ENCODE measurements at places on chromosomes 5 and 9.

- no peak for DNase-seq
Observed at GRCh38 chr9:90098408-90098807, 493.6 kb downstream of the GADD45G start.

DNA sequence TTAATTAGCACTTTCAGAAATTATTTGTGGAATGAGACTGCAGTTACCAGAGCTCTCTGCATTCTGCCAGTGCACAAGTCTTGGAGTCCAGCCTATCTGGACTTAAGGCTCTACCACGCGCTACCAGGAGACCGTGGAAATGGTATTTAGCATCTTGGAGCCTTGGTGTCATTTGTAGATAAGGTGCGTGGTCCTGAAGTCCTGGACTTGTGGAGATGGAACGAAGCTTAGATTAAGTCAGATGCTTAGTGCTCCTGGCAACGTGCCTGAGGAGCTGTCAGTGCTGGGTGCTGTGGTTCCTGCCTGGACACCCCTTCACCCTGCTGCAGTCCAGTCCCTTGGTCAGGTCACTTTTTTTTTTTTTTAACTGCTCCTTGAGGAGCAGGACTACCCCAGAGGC, 59.7 kb downstream of the RCL1 start:
- DNase-seq: no peak

DNA sequence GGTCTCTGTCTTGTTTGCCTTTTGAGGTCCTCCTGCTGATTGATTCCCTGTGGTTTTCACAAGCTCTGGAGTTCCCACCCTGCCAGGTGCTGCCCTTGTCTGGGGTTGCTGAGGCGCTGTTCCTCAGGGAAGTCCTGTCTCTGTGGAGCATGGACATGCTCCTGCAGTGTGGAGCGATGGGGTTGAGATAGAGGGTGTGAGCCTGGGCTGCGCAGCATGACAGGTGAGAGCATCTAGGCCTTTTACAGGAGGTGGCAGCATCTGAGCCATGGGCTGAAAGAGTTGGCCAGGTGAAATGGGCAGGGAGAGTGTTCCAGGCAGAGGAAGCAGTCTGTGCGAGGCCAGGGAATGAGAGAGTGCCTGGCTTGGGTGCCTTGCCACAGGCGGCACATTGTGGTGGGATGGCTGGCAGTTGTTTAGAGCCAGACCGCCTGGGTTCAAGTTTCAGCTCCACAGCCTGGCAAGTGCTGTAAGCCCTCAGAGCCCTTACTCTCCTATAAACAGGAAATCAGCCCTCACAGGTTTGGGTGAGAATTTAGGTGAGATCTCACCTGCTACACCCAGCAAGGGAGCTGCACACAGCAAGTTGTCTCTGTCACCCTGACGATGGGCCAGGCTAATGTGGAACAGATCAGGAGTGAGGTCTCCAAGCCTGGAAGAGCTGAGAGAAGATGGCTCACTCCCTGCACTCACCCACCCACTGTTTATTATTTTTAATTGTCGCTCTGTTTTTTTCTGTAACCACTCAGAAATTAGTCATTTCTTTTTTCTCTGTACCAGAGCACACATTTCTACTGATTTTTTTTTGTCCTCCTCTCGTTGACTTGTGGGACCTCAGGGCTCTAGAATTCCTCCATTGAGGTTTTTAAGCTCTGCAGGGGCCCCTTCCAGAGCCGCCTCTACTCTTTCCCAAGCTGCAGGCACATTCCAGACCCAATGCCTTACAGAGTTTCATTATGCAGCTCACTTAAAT, 19.6 kb downstream of the TCOF1 start:
- DNase-seq: no peak

DNA sequence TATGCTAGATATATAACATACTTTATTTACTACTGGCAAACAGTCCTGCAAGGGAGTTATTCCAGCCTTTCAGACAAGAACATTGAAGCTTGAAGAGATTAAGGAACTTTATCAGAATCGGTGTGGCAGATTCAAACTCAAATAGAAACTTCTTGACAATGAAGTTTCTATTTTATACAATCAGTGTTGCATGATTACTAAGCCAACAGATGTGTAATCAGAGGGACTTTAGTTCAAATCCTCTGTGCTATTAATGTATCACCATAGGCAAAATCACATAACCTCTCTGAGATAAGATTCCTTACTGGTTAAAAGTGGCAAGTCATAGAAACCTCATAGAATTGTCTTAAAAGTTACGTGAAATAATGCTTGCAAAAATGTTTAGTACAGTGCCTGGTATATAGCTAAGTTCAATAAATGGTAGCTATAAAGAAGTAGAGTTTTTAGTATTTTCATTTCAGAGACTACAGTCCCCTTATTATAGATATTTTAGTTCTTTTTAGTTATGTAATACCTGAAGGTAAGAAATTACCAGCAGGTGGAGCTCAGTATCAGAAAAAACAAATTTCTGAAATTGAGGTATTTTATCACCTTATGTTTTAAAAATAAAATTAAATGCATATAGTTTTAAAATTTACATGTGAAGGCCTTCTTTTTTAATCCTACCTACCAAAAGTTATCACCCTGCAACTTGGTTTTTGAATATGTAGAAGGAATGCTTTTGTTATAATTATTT, 172.1 kb downstream of the FER start:
- DNase-seq: peak; percentile 24

- DNase-seq: no peak
Observed at GRCh38 chr9:6471231-6471850, 58.3 kb downstream of the UHRF2 start.

DNA sequence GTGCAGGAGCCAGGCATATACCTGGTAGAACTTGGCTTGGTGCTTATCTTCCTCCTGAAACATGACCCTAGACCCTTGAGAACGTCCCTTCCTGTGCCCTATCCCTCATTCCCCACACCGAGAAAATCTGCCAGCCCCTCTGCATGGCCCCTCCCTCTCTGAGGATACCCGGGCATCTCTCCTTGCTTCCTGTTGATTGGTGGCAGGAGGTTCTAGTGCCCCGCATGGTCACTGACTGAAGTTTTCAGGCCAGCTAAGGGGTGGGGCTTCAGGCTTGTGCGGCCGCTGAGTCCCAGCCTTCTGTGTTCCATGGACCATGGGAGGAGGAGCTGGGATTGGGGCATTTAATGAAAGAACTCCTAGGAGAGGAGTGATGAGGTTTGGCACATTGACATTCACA, 22.8 kb downstream of the IGIP start:
- DNase-seq: no peak

DNA sequence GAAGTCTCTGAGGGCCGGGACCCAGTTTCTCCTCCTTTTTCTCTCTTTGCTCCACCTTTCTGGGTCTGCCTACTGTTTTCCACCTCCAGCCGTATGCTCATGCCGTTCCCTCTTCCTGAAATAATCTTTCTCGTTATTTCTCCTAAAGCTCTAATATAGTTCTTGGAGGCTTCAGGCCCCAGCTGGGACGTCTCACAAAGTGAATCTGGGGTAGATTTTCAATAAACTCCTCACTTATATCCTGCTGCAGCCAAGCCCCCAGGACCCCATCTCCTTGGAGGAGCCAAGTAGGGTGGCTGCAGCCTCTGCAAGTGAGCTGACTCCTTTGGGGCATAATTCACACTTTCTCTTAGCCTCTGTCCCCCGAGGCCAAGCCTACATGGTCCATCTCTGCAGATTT, 14.2 kb upstream of the CRB2 start:
- no peak for DNase-seq

DNA sequence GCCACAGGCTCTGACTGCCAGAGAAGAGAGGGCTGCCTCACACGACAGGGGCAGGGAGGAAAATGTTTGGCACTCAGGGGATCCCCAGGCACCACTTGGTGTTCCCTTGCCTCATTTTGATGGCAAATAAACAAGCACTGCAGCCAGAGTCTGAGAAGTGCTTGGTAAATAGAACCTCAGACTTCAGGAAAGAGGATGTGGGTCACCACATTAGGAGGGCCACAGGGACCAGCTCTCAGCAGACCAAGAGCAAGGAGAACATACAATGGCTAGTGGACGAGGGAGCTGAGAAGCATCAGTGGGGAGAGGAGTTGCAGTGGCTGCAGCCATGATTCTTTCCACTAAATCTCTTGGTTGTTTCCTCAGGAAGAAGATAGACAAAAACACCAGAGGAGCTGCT, 413.9 kb downstream of the GADD45G start:
- no peak for DNase-seq

- peak; percentile 13 for DNase-seq
Observed at GRCh38 chr5:80711938-80712337, 57.2 kb upstream of the DHFR start.

- no peak for DNase-seq
Observed at GRCh38 chr9:115507148-115507547, 389.2 kb upstream of the TNC start.

GRCh38 chr5:41870627-41871048, 413 bp upstream of the OXCT1 start:
- DNase-seq: no peak

- DNase-seq: no peak
Observed at GRCh38 chr9:37974506-37975173, 70.7 kb upstream of the SLC25A51 start.

GRCh38 chr9:75087289-75087823, 599 bp downstream of the NMRK1 start:
- DNase-seq: peak; percentile 24

DNA sequence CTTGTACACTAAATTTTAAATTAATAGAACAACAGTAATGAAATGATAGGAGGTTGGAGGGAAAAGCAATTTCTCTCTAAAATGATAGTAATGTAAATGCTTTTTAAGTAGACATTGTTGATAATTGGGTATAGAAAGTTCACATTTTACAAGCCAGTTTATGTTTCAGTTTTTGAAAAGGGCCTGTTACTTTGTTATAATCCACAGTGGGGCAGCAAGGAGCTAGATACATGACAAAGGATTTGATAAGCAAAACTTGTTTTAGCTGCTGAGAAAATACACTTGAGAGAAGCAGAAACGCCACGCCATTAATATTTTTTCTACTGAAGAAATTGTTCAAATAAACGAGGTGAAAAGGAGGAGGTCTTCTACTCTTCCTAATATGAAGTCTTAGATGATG, 30.2 kb downstream of the SREK1 start:
- DNase-seq: peak; percentile 65

- peak; percentile 23 for DNase-seq
Observed at GRCh38 chr5:77210964-77211690, 647 bp downstream of the PDE8B start.

DNA sequence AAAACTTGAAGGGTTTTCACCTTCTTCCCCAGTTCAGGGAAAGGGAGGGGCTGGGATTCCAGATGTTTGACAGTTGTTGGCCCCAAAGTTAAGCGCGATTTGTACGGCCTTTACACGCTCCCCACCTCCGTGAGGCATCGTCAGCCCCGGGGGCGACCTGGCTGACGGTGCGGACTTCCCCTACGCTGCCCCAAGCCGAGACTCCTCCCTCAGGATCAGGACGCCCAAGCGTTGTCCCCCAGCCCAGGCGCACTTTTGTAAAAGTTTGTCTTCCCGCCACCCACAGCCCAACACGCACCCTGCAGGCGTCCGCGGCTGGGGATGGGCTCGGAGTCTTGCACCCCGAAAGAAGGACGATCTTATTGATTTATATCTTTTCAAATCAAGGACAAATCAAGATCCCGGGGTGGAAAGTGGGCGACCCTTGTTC, 713 bp downstream of the MOB3B start:
- DNase-seq: no peak

GRCh38 chr5:124665625-124666024, 80.8 kb downstream of the ZNF608 start:
- no peak for DNase-seq

DNA sequence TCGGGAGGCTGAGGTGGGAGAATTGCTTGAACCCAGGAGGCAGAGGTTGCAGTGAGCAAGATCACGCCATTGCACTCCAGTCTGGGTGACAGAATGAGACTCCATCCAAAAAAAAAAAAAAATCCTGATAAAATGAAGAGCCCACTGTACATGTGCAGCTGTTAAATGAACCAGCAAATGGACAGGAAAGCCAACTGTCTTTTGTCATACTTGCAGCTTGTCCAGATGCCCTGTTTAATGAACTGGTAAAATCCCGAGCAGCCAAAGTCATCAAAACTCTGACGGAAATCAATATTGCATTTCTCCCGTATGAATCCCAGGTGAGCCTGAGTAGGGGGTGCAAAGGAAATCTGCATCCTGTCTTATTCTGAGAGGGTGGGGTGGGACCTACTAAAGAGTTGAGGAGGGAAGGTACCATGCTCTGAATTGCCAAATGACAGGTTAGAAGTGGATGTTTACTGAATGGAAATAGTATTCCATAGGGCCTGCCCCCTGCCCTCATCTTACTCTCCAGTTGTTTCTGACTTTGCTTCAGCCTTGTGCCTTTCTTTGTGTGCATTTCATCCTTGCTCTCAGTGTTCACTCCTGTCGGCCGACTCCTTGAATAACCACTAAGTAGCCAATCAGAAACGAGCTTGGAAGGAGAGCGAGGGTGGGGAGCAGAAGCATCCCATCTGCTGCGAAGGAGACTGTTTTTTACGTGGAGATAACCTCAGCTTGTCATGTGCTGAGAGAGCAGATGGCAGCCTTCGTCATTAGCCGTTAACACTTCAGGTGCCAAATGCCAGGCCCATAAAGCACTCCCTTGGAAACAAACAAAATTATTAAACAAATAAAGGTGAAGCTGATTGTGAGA, 45.7 kb upstream of the CFAP157 start:
- no peak for DNase-seq

DNA sequence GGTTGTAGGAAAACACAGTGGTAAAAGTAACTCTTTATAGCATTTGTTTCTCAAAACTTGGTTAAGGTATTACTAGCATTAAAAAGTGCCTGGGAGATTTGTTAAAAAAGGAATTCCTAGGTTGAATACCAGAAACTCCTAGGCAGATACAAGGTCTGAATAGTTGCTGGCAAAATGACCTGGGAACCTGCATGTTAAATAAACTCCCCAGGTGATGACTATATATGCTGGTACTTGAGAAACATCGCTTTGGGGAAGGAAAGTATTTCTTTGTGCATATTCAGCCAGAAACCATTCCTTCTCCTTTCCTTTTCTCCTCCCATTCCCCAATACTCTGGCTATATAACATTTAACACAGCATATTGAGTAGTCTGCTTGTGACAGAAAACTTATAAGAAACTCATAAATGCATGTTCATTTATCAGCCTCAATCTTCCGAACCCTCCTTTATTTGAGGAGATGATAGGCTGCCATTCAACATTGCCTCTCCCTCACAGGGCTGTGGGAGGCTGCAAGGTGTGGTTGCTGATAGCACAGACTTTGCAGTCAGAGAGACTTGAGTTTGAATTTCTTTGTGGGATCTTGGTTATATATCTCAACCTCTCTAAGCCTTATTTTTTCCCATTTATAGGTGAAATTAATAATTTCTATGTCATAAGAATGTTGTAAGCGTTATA, 28.7 kb downstream of the PCSK1 start:
- no peak for DNase-seq

DNA sequence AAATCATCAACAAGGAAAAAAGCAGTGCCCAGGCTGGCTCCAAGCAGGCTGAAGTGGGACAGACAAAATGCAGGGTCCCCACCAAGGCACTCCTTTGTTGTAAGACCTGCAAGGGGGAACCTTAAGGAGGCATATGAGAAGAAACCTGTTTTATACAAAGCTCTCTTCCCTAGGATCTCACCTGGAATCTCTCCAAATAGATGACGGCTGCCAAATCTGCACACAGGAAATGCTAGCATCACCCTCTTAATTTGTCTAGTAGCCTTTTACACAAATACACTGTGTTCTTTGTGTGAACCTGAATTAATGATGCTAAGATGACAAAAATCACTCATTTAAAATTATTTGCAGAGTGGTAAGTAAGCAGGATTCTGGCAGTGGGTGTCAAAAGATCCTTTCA, 280.2 kb downstream of the SPOCK1 start:
- DNase-seq: no peak

Data from Kasumi-1 (cell line).